ENCODE measurements at places on chromosomes 7 and 10.
A peak's percentile ranks its signal among the peaks of the same experiment; 100 is the strongest.

- DNase-seq, result no peak
These were observed 28.0 kb downstream of the IKZF1 start for GRCh38 chr7:50332241-50333165.

DNA sequence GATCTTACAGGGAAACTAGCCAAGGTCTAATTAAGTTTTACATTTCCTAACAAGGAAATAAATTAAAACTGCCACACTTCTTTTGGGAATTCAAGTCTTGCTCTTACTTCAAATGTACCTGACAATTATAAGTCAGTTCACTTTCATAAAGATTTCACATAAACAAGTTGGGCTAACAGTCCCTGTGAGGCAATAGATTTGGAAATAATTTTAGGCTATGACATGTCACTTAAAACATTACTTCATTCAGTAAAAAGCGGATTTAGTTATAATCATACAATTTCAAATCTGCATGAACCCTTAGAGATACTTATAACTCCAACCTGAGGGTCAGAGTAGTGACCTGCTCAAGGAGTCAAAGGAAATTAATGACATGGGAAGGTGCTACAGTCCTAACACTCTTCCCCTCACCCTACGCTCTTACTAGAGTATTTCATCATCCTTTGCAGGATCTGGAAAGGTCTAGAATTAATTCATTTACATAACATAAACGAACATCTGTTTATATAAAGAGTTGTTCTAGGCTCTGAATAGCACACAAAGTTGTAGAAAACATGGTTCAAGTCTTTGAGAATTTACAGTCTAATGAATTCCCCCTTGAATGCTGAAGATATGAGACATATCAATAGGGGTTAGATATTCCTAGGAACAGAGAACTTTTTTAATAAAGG lies 32.3 kb upstream of the DNAJB12 start:
- no peak for DNase-seq

GRCh38 chr7:3867863-3868262 lies 566.8 kb downstream of the SDK1 start:
- DNase-seq, result no peak

DNA sequence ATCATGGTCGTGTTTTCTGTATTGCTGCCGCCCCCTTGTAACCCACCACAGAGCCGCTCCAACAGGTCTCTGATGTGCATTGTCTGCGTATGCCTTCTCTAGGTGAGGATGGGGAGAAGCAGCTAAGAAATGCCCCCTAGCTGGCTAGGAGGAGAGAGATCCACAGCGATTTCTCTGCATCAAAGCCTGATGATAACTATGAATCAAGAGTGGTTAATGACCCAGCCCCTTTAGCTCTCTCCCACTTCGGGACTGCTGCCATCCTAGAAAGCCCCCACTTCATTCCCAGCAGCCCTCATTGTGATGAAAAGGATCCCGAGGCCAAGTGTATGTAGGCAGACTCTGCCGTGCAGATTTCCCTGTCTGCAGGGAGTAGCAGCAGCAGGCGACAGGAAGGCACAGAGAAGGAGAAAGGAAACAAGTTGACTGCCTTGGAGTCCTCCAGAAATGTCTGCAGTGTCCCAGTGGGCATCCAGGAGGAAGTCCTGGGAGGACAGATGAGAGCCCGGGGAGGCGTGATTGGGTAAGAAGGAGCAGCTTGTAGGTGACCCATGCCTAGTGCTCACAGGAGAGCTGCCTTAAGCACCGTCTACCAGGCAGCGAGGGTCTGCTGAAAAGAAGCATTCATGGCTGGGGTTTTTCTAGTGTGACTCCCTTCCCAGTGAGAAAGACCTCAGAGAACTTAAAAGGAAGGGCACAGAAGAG lies 2.9 kb downstream of the PLXNA4 start:
- no peak for DNase-seq

- DNase-seq, result no peak
These were observed 161.4 kb downstream of the GNAT3 start for GRCh38 chr7:80350430-80350829.

DNA sequence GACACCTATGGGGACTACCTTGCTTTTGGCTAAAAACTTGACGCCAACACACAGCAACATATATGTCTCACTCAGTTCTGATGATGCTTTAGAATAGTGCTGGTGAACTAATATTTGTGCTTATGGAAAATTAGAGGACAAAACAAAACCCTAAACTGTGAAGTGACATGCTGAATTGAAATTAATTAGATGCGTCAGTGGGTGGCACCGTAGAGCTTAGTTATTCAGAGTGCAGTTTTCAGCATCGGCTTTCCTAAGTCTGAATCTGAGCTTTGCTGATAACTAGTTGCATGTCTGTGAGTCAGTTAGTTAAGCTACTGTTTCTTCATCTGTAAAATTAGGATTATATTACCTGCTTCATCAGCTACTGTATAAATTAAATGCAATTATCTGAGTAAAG lies 245.0 kb upstream of the SORCS1 start:
- DNase-seq, result no peak

DNA sequence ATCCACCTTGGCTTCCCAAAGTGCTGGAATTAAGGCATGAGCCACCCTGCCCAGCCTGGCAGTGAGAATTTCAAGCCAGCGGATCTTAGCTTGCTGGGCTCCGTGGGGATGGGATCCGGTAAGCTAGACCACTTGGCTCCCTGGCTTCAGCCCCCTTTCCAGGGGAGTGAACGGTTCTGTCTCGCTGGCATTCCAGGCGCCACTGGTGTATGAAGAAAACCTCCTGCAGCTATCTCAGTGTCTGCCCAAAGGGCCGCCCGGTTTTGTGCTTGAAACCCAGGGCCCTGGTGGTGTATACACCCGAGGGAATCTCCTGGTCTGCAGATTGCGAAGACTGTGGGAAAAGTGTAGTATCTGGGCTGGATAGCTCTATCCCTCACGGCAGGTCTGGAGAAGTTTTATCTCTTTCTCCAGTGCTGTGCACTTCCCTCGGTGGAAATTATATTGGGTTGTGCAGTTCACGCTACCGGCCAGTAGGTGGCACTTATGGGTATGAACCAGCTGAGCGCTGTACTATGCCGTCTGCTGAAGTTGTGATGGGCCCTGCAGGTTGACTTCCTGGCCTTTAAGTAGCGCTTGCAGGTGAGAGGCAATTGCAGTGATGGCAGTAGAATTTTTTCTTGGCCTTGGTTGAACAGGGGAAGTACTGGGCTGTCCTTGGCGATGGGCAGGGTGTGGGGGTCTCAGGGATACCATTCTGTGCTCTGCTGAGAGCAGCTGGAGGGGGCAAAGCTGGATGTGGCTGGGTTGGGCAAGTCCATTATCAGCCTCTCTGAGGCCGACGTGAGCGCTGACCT lies 138.0 kb upstream of the MTPN start:
- DNase-seq, result peak; percentile 12

DNA sequence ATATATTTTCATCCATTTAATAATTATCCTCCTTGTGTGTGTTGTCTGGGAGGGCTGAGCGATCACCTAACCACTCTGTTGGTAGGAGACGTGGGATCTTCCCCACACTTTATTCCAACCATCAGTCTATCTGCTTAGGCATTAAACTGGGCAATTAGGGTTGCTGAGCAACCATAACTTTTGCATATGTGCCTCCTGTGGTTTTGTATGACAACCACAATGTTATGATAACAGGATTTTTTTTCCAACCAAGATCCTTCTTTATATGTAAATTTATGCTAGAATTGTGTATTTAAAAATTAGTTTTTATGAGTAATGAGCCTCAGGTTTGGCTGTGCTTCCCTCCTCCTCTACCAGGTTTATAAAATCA lies 495.0 kb upstream of the MGMT start:
- no peak for DNase-seq

DNA sequence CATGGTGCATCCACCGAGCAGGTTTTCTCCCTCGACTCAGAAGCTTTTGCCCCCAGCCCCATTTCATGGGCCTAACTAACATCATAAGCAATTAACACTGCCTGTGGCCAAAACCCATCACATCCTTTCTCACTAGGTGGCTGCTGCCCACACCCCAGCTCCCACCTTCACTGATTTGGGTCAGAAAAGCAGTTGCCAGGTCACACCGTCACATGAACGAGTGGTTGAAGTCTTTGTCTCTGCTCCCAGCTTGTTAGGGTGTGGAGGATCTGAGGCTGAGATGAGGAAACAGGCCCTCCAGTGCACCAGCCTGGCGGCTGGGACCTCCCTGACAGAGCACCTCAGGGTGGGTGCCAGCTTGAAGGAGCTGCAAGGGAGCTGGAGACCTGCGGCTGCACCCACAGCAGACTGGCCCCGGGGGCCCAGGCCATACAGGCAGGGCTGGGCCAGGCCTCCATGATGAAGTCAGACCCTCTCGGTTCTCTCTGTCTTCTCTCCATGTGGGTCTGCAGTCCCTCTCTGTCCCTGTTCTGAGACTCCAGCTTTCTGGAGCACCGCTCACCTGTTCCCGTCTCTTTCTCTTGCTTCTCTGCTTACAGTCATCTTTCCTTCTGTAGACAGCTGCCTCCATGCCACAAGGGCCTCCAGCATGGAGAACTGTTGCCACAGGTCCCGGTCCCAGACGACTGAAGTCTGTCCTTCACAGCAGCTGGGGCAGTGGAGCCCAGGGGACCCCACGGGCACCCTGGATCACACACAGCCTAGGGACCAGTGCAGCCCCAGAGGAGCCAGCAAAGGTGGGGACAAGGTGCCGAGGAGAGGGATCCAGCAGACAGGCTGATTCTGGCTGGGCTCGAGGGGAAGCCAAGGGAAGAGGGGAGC lies 13.8 kb upstream of the INPP5A start:
- DNase-seq, result no peak

DNA sequence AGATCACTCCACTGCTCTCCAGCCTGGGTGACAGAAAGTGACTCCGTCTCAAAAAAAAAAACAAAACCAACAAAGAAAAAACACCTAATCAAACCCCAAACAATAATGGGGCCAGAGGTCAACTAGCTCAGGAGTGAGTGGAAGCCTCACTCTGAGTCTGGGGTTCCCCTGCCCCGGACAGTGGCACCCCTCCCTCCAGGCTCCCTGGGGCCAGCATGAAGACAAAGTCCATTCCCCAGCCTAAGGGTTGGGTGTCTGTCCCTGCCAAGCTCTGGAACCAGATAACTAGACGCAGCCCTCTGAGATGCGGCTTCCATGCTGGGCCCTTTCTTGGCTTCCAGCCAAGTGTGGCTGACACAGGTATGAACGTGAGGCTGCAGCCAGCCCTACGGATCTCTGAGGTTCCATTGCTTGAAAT lies 1.7 kb upstream of the FUOM start:
- no peak for DNase-seq

DNA sequence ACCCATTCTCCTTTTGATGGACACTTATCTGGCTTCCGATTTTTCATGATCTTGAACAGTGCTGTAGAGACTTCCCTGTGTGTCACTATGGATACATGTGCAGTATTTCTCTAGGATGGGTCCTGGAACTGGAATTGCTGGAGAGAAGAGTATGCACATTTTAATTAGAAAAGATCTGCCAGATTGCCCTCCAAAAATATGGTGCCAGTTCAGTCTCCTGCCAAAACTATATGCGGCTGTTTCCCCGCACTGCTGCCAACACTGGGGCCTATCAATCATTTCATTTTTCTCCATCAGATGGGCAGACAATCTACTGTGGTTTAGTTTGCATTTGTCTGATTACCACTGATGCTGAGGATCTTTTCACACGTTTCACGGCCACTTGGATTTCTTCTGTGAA lies 105.0 kb downstream of the SH2D4B start:
- no peak for DNase-seq

- DNase-seq, result no peak
These were observed 254.6 kb downstream of the SLC25A13 start for GRCh38 chr7:96067321-96067720.

DNA sequence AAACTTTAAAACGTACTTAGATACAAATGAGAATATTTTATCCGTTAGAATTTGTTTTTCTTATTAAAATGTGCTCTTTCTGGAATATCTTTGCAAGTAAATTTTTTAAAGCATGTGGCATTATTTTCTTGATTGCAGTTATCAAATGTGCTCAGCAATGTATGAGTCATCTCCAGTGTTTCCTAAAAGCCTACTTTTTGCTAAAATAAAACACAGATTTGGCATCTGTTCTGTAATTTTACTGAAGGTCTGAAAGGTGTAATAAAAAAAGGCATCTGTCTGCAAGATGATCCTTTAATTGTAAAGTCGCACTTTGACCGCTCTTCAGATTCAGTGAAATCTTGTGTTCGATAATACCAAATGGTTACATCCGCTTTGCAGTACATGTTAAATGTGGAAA lies 3.4 kb downstream of the GNAT3 start:
- no peak for DNase-seq

DNA sequence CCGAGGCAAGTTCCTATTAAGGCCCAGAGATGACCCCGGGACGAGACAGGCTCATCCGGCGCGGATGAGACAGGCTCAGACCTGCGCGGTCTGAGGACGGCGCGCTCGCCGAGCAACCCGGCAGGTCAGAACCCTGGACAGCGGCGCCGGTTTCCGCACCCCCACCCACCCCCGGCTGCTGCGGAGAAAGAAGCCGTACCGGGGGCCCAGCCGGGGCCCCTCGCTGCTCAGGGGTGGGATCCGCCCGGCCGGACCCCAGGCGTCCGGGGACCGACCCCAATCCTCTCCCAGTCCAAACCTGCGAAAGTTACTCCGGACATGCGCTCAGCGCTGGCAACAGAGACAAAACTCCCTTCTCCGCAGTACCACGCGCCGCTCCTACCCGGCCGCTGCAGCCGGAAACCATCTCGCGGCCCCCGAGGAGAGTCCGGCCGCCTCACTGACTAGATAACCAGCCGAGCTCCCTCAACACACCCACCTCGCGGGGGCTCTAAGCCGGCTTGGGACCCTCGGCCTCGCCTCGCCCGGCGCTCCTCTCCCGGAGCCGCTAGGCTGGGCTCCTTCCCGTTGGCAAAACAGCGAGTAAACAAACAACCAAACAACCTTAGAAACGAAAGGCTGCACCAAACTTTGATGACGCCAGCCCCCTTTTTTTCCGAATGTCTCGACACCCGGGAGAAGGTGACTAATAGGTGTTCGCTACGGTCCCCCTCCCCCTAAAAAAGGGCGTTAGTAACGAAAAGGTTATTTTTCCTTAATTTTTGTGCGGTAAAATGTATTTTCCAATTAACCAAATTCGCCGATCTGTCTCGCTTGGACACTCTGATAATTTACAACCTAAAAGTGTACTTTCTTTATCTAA lies 2.3 kb upstream of the DRGX start:
- peak; percentile 18 for DNase-seq

- DNase-seq, result no peak
These were observed 50.1 kb downstream of the IPMK start for GRCh38 chr10:58217612-58218011.
